ENCODE measurements at places on chromosomes 1 and 21.

- no peak for DNase-seq
Observed at GRCh38 chr1:201172326-201172725, 18.1 kb upstream of the TMEM9 start.

DNA sequence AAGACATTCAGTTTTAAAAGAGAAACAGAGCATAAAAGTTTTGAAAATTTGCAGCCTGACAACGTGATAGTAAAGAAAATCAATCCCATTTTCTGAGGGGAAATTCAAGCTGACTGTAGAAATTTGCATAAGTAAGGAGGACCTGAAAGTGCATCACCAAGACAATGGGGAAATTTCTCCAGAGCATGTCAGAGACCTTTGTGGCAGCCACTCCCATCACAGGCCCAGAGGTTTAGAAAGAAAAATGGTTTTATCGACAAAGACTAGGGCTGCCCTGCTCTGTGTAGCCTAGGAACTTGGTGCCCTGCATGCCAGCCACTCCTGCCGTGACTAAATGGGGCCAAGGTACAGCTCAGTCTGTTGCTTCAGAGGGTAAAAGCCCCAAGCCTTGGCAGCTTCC is 1640.2 kb upstream of the PRMT6 start:
- no peak for DNase-seq

DNA sequence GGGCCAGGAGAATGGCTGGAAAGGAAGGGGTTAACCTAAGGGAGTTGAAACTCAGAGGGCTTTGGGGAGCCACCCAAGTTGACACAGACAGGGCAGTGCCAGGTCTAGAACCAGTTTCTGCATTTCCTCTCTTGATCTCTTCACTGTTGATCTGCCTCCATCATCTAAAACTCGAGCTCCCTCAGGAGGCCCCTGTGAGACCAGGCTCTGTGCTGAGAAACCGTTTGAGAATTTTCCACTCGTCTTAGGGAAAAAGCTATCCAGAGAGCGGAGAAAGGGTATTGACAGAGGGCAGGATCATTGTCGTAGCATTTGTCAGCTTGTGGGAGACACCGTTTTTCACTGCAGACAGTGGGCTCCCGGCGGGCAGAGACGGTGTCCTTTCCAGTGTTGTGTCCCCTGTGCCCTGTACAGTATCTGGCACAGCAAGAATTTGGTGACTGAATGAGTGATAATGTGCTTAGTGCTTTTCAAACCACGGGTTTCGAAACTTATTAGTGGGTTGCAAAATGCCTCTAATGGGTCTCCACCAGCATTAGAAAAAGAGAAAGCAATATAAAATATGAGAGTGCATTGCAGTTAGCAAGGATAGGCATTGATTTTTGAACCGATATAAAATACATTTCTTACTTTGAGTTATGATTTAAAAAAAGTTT is 31.1 kb downstream of the PROK1 start:
- DNase-seq = no peak

DNA sequence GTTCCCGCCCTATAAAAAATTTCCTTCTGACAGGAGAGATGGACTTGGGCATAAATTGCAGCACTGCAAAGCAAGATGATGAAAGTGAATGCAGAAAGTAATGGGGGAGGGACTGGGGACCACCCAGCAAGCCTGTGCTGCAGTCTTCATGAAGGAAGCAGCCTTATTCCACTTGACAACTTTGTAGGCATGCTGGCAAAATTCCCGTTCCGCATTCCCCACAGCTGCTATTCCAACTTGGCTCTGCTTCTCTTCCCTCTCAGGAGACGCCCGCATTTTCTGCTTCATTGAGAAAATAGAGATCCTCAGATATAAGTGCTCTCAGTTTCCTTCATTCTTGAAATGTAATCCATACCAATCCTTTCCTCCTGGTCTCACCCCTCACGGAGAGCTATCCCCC is 2.4 kb downstream of the HMGB4 start:
- no peak for DNase-seq

DNA sequence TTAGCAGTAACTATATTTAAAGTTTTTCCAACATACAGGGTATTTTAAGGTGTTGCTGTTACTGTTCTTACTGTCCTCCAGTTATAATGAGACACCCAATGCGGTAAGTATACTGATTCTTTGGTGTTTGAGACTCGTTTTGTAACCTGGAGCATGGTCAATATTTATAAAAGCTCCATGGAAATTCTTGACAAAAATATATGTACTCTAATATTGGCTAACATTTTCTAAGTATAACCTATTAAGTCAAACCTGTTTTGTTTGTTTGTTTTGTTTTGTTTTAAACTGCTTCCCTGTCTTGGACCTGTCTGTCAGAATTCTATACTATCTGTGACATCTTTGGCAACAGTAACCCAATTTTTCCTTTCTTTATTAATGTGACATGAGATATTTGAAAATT is 15.9 kb upstream of the CAP1 start:
- no peak for DNase-seq

DNA sequence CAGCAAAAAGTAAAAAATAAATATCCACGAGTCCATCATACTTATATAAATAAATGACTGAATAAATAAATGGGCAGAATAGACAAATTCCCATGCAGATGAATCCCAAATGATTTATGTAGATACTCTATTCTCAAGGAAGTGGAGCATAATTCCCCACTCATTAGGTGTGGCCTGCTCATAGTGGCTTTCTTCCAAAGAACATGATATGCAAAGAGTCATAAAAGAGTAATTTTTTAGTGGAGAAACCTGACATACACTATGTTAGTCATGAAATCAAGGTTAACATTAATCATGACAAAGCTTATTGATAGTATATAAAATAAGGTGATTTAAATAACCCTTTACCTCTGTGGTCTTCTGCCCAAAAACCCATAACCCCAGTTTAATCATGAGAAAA is 298.9 kb downstream of the DPYD start:
- no peak for DNase-seq

DNA sequence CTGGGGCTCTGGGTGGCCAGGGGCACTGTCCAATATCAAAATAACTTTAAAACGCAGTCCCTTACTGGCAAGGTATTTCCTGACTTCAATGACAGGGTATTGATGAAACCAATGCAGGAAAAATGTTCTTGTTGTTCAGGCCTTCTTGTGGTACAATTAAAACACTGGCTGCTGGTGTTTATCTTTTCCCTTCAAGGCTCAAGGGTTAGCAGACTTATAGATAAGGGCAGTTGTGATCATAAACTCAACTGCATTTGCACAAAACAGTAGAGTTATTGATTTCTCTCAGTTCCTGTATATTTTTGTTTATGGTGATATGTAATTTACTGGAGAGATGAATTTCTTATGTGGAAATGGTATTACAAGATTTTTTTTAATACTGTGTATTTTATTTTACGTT is 2.7 kb upstream of the CD84 start:
- no peak for DNase-seq

DNA sequence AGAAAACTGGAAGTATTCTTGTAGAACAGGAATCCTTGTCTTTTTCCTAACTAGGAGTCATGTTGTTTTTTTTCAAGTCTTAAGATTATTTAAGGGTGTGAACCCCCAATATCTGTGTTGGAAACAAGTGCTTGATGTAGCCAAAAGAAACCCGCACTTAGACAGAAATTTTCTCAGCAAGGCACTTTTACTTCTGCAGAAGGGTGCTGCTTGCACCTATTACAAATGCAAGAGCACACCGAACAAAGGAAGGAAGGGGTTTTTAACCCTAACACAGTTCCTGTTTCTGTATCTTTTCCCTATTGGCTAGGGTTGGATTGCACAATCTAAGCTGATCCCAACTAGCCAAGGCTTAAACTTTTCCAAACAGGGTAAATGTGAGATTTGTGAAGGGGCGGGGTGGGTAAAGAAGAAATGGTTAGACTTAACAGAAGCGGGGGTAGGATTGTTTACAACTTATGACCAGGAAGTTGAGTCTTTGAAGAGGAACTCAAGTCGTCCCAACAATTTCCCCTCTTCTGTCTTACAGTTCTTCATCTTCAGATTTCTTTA is 75.1 kb downstream of the ZFYVE9 start:
- no peak for DNase-seq

DNA sequence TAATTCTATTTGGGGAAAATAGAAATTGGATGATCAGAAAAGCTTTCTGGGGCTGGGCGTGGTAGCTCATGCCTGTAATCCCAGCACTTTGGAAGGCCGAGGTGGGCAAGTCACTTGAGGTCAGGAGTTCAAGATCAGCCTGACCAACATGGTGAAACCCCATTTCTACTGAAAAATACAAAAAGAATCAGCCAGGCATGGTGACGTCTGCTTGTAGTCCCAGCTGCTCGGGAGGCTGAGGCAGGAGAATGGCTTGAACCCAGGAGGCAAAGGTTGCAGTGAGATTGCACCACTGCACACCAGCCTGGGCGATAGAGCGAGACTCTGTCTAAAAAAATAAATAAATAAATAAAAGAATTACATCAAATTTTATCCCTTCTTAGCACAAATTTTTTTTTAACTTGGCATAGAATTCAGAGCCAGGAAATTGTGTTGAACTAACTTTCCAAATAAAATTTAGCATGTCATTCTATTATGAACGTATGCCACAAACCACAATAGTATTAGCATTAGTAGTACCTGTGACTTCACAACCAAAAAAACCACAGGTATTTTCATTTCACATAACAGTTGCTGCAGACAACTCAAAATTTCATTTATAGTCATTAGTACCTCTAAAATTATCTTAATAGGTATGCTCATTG is 4.5 kb upstream of the ANKRD13C start:
- no peak for DNase-seq

- DNase-seq = no peak
Observed at GRCh38 chr1:63651161-63651701, 58.0 kb downstream of the PGM1 start.

DNA sequence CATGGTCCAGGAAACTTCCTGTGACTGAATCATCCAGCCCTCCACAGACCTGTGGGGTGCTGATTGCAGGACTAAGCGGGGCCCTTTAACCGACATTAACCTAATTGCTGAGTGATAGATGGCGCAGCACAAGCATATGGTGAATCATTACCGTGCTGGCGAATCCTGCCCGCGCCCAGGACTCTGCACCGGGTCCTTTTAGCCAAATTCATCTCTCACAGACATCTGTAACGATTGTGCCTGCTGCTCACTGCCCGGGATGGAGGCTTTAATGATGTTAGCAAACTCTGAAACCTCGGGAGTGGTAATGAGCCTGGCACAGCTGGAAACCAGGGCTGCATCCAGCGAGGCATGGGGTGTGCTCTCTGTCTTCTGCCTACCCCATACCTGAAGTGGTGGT is 147.3 kb upstream of the CD34 start:
- DNase-seq = no peak

DNA sequence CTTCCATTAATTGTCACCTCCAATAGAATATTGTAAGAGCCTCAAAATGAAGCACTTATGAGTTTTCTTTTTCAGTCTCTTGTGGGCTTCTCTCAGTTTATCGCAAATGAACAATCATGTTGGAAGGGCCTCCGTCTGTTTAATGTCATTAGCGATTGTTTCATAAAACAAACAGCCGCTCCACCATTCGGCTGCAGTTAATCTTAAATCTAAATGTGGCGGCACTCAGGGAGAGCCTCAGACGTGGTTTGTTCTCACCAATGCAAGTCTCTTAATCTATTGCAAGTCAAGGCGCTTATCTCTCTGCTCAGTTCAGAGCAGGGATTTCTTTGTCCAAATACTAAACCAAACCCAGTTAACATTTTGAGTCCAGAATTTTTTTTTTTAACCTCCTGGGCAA is 34.9 kb upstream of the ESRRG start:
- no peak for DNase-seq

DNA sequence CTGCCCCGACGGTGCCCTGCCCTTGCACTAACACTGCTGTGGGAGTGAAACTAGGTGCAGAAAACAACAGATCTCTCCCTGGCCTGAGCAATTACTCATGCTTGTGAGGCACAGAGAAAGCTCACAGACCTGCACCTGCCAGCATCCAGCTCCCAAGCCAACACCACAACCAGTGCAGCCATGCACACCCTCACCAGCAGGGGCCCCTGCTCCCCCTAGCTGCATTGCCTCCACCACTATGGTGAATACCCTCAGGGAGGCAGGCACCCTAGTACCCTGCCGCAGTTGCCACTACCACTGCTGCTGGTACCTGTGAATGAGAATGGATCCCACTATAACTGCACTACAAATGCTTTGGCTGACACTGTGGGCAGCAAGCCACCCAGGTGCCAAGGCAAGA is 7.1 kb upstream of the DIRAS3 start:
- no peak for DNase-seq

DNA sequence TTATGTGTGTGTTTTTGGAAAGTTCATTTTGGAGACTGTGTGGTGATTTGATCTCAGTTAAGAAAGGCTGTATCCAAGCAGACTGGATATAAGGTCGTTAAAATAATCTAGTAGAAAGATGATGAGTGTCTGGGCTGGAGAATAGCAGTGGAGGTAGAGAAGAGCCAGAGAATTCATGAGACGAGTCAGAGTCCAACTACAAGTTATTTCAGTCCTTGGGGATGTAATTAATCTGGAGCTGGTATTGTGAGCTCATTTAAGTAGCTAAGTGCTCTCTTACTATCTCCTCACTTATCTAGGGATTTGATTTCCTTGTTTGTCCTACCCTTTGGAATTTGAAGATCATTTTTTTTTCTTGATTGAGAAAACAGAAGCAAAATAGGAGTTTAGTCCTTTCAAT is 1219.0 kb upstream of the ADGRL4 start:
- no peak for DNase-seq

DNA sequence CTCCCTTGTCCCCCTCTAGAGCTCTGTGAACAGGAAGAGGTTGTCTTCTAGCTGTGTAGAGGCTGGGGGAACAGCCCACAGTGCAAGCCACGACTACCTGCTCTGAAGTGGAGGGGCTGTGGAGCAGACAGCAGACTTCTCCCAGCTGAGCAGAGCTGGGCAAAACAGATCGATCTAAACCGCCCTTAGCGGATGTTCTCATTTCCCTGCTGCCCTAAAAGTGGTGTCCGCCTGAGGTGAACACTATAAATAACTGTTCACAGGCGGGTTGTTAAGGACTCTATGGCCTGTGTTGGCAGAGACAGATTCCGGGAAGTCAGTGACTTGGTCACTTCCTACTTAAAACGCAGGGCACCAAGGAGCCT is 203.2 kb downstream of the RHOU start:
- peak; percentile 11 for DNase-seq

GRCh38 chr1:37449936-37450335 is 24.4 kb upstream of the ZC3H12A start:
- DNase-seq = no peak

- peak; percentile 37 for DNase-seq
Observed at GRCh38 chr1:200139661-200140250, 112.2 kb downstream of the NR5A2 start.

DNA sequence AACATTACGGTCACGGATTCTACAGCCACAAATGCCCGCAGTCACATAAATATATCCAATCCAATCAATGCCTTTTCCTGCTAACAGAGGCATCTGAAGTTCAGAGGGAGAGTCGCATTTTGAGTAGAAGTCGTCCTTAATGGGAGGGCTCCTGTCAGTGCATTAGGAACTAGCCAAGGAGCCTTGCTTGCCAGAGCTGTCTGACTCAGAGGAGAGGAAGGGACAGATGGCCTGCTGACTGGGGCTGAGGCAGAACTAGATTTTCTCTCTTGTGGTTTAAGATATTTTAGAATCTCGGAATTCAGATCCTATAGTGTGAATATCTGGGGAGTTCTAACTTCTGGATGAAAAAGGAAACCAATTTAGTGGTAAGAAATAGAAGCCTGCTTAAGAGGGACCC is 10.6 kb downstream of the XKR8 start:
- DNase-seq = no peak
